Activated B cell treated with CpG ODN at 0.5 μM for 24 hours (primary cell): ENCODE measurements at places on chromosomes 3 and 15. TPM values are rescaled to one million over a fixed set of nuclear protein-coding genes. Genes with fewer than 3 reads are reported as not detected.

Gene CDHR4
- total RNA-seq, result not detected in 2 replicates

Gene ATP10A
- not detected in 2 replicates for total RNA-seq

Gene FANCD2OS
- not detected in 2 replicates for total RNA-seq

Gene MAPK6
- 16.1 and 16.2 TPM in 2 replicates for total RNA-seq

Gene ZNF860
- total RNA-seq, result 16.6 and 19.1 TPM in 2 replicates

GRCh38 chr3:34947834-34948233 lies 691.5 kb upstream of the ARPP21 start:
- H3K27me3 ChIP-seq, result no peaks in the 10 kb centered on the region
- DNase-seq, result no peak
- no peaks in the 10 kb centered on the region for H3K36me3 ChIP-seq
- H3K4me1 ChIP-seq, result no peaks in the 10 kb centered on the region

GRCh38 chr15:41825572-41826535 lies 2.0 kb upstream of the JMJD7 start:
- peak overlapping the region; percentile 73 for H3K4me3 ChIP-seq
- no peak for DNase-seq
- H3K27ac ChIP-seq, result no peak overlapping the region
- H3K36me3 ChIP-seq, result peaks cover 30% of the 10 kb centered on the region
- H3K4me1 ChIP-seq, result peaks cover 13% of the 10 kb centered on the region

- H3K4me1 ChIP-seq, result peaks cover 18% of the 10 kb centered on the region
- DNase-seq, result no peak
- no peak overlapping the region for H3K27ac ChIP-seq
- no peak overlapping the region for H3K4me3 ChIP-seq
- H3K36me3 ChIP-seq, result peaks cover 31% of the 10 kb centered on the region
These were observed 69.2 kb downstream of the RASA2 start for GRCh38 chr3:141556034-141556433.

DNA sequence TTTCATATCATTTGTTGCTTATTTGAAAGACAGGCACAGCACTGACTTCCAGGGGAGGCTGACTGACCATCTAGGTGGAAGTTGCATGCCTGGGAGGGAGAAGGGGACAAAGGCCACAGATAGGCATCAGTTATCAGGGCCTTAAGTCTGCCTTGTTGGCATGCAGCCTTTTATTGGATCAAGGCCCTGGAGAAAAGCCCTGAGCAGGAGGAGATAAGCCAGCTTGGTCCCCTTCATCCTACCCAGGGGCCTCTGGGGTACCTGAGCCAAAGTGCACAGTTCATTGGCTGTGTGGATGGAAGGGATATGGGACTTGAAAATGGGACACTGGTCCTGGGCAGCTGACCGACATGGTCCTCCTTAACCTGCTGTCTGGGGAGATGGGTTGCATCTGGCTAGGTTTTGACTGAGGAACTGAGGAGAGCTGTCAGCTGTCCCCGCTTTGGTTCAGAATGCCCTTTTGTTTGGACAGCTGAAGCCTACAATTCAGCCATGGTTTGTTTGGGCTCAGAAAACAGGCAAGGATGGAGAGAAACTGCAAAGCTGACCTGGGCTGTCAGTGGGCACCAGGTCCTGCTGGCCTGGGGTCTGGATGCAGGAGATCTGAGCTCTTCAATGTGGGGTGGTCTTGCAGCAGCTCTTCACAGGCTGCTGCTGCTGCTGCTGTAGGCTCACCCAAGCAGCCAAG lies 60.0 kb downstream of the FLNB start:
- H3K4me1 ChIP-seq, result no peaks in the 10 kb centered on the region
- no peak overlapping the region for H3K27ac ChIP-seq
- no peaks in the 10 kb centered on the region for H3K27me3 ChIP-seq
- no peak for DNase-seq
- H3K4me3 ChIP-seq, result no peak overlapping the region
- H3K36me3 ChIP-seq, result no peaks in the 10 kb centered on the region

- no peak overlapping the region for H3K4me3 ChIP-seq
- no peaks in the 10 kb centered on the region for H3K4me1 ChIP-seq
- DNase-seq, result no peak
- peaks cover 14% of the 10 kb centered on the region for H3K27me3 ChIP-seq
- no peak overlapping the region for H3K27ac ChIP-seq
These were observed 100.8 kb downstream of the RAB11A start for GRCh38 chr15:65969865-65970816.

- no peaks in the 10 kb centered on the region for H3K27me3 ChIP-seq
- no peak for DNase-seq
- peaks cover 67% of the 10 kb centered on the region for H3K4me1 ChIP-seq
- peak overlapping the region; percentile 95 for H3K4me3 ChIP-seq
- H3K27ac ChIP-seq, result peak overlapping the region; percentile 96
These were observed 1.2 kb downstream of the SETD2 start for GRCh38 chr3:47162697-47163168.

DNA sequence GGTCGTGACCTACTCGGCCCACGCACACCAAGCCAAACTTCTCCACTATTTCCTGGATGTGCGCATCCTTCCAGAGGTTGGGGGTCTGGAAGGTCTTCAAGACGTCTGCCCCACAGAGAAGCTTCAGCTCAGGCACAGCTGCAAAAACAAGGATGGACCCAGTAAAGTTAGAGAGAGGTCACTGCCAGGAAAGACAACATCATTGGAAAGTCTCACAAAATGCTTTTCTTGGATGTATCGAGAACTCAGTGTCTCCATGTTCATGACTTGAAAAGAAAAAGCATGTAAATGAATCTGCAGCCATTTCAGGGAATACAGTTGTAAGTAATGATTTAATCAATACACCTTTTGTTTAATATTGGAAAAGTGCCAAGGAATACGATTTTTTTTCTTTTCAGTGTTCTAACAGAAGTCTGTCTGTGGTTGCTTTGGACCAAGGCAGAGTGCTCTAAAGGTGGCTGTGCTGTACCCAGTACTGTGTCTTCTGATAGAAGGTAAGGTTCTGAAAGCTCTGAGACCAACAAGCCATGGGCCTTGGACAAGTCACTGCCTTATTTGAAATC lies 21.8 kb upstream of the RBP1 start:
- H3K4me1 ChIP-seq, result no peaks in the 10 kb centered on the region
- H3K27ac ChIP-seq, result no peak overlapping the region
- DNase-seq, result no peak
- H3K4me3 ChIP-seq, result no peak overlapping the region
- no peaks in the 10 kb centered on the region for H3K36me3 ChIP-seq

- no peaks in the 10 kb centered on the region for H3K27me3 ChIP-seq
- peaks cover 3% of the 10 kb centered on the region for H3K4me1 ChIP-seq
- no peak overlapping the region for H3K4me3 ChIP-seq
- H3K36me3 ChIP-seq, result peaks cover 2% of the 10 kb centered on the region
These were observed 65.2 kb downstream of the GTPBP8 start for GRCh38 chr3:113055961-113056360.
